ENCODE measurements at places on chromosomes 7 and 10.
A peak's percentile ranks its signal among the peaks of the same experiment; 100 is the strongest.

DNA sequence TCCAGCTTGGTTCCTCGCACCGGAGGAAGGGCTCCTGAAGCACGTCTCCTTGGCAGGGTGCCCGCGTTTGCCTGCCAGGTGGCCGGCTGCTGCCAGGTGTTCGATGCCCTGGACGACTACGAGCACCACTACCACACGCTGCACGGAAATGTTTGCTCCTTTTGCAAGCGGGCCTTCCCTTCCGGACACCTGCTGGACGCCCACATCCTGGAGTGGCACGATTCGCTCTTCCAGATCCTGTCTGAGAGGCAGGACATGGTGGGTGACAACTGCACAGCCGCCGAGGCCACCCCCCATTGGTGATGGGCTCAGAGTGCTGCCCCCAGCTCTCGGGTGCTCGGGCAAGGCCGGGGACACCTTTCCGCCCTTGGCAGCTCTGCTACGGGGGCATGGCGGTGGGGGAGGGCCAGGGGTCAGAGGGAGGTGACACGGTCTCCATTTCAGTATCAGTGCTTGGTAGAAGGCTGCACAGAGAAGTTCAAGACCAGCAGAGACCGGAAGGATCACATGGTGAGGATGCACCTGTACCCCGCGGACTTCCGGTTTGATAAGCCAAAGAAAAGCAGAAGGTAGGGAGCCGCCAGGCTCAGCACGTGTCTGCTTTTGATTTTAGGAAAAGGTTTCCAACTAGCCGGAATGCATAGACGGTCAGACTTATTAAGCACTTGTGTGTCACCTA is 1.1 kb downstream of the ZNF511 start:
- no peak for DNase-seq

DNA sequence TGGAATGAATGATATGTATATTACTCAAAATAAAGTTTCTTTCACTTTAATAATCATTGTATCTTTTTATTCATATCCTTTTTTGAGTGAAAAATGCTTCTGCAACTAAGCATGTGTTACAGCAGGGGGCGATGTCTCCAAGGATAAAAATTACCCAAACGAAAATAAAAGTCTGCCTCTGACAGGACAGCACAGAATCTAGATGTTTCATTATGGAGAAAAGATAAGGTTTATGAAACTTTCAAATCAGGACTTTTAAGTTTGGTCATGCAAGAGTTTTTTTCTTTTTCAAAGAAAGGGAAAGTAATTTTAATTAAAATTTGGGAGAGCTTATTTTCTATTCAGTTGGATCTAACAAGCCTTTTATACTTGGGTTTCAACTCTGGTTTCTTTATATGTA is 48.4 kb downstream of the TES start:
- peak; percentile 71 for DNase-seq

- DNase-seq: no peak
Observed at GRCh38 chr7:2576742-2577491, 18.1 kb downstream of the IQCE start.

GRCh38 chr10:126734015-126734414 is 63.5 kb upstream of the C10orf90 start:
- DNase-seq: no peak

DNA sequence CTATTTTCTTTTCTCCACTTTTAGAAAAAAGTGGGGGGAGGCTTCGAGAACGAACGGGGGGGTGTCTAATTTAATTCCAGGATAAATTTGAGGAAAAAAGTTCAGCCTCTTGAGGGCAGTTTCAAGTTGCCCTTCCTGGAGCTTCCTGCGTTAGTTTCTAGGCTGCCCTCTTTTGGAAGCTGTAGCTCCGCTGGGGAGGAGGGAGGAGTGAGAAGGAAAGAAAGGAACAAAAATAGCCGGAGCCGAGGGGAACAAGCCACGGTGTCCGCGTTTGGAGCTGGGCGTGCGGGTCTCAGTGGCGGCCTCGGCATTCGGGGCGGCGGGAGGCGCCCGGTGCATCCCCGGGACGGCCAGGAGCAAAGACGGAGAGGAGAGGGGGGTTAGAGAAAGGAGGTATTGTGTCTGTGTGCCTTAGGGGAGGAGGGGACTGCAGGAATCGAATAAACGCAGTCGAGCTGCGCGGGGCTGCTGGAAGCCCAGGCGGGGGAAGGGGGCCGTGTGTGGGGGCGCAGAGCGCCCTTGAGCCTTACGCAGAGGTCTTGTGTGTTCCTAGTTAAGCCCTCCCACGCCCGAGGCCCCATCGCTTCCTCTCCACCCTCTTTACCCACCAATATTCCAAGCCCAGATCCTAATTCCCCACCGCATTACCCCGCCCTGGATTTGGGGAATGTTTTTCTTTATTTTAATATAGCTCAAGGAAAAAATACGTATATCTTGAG is 2.0 kb upstream of the TNRC18 start:
- DNase-seq: peak; percentile 85

- no peak for DNase-seq
Observed at GRCh38 chr10:133132473-133133291, 27.3 kb upstream of the KNDC1 start.

GRCh38 chr10:52499281-52499680 is 185.2 kb downstream of the DKK1 start:
- DNase-seq: no peak

DNA sequence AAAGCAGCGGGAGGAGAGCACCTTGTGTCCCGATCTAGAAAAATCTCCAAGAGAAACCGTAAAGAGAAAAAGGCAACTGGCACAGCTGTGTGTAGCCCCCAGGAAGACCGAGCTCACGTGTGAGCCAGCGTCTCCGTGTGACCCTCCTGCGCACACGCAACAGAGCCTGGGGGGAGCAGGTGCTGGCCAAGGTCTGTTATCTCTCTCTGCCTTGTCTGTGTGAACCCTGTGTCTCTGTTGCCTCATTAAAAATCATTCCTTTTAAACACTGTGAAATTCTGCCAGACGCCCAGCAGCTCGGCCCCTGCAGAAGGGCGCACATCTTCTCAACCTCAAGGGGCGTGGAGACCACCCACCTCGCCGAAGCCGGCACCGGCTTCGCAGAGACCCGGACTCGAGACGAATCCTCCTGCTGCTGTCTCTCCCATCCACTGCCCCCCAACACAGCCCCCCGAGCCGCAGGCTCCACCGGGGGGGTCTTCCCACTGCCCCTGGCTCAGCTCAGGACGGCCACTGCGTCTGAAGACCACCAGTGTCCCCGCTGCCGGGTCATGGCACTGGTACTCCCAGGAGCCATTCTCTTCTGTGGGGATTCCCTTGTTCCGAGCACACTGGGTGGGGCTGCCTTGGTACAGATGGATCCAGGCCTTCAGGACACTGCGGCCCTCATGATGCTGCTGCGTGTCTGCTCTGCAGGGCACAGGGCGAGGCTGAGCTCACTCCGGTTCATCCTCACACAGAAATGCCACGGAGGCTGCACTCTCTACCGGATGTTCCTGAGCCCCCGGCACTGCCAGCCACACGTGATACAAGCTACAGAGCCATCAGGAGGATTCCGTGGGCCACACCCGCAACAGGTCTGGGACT is 94.3 kb upstream of the DNAAF5 start:
- DNase-seq: no peak

DNA sequence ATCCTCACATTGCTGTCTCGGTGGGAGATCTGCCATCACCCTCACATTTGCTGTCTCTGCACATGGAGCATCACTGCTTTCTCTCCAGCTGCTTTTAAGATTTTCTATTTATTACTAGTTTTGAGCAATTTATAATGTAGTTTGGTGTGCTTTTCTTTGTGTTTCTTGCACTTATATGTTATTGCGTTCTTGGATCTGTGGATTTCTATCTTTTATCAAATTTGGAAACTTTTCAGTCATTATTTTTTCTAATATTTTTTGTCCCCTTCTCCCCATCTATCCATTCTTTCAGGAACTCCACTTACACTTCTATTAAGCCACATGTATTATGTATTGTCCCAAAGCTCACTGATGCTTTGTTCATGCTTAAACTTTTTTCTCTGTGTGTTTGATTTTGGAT is 108.9 kb downstream of the FOXL3 start:
- no peak for DNase-seq

- DNase-seq: no peak
Observed at GRCh38 chr7:50565977-50566376, 772 bp upstream of the DDC start.

GRCh38 chr10:123643315-123643714 is 22.8 kb upstream of the GPR26 start:
- no peak for DNase-seq

GRCh38 chr7:91352091-91352490 is 87.9 kb downstream of the FZD1 start:
- no peak for DNase-seq

DNA sequence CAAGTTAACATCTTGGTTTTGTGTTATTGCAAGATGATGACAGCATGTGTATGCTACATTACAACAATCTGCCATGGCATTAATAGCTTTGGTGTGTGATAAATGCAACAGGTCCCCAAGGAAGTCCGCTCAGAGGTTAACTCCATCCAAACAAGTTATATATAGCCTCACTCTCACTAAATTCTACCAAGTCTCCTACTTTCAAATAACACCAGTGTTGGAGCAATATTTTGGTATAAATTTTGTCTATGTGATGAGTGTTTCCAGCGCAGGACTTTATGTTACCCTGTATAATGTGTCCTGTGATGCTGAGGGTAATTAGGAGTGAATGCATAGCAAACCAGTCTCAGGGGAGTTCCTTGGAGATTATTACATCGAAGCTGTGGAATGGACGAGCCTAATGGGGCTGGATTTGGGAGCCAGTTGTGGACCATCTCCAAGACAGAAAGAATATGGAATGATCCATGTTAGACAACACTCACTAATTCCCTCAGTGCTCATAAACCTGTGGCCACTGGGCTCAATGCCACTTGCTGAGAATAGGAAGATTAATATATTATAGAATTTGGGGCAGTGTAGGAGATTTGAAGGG is 127.6 kb upstream of the CXCL12 start:
- DNase-seq: no peak

GRCh38 chr10:126391192-126391885 is 3.1 kb upstream of the ADAM12 start:
- no peak for DNase-seq

GRCh38 chr7:26201247-26202018 is at the start of gene CBX3:
Gene CBX3, plus strand, starts transcription at chr7:26201745. Its CDS starts 1,254 bp downstream, at chr7:26202999.
- DNase-seq: peak; percentile 91

DNA sequence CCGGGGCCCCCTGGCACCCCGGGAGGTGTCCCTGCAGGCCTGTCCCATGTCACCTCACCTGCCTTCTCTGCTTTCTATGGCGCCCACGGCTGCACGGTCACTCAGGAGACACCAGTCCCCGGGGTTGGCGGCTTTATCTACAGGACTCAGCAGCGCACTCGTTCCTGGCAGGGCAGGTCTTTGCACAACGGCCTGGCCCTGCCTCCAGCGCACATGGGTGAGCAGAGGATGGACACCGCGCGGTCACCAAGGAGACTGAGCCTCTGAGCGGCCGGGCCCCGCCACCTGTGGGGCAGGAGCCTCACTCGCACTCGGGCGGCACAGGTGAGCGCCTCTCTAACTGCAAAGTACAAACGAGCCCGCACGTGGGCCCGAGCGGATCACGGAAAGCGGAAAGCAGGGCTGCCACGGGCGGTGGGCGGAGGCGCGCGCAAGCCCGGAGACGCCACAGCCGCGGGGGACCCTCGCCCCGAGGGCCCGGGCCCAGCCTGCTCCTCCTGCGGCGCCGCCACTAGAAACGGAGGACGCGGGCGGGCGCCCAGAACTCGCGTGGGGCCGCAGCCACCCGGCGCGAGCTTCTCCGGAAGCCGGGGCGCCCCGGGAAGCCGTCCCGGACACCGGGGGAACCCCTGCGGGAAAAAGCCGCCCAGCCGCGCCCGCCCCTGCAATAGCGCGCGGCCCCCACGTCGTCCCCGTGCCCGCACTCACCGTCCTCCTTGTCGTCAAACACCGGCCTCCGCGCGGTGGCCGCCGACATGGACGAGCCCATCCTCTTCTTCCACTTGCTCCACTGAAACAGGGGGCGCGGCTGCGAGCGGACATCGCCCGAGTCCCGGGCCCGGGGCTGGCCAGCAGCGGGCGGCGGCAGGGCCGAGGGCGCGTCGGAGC is 642 bp downstream of the STK32C start:
- DNase-seq: no peak

- no peak for DNase-seq
Observed at GRCh38 chr7:83060218-83060617, 102.5 kb downstream of the PCLO start.

DNA sequence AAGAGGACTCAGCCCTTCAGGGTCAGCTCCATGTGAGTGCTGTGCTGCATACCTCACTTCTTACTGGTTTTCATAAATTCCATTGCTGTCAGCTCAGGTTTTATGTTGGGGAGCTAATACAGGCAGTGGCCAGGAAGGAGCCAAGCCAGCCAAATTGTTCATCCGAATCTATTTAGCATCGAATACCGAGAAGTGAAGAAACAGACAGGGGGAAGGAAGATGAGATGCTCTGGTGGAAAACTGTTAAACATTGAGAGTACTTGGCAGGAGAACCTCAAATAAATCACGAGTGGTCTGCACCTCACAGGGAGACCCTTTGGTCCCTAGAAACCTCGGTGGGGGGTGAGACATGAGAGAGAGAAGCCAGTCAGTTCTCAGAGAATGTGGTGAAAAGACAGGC is 196.0 kb upstream of the TMEM72 start:
- DNase-seq: no peak

GRCh38 chr7:70053421-70053820 is 455.1 kb downstream of the AUTS2 start:
- no peak for DNase-seq

DNA sequence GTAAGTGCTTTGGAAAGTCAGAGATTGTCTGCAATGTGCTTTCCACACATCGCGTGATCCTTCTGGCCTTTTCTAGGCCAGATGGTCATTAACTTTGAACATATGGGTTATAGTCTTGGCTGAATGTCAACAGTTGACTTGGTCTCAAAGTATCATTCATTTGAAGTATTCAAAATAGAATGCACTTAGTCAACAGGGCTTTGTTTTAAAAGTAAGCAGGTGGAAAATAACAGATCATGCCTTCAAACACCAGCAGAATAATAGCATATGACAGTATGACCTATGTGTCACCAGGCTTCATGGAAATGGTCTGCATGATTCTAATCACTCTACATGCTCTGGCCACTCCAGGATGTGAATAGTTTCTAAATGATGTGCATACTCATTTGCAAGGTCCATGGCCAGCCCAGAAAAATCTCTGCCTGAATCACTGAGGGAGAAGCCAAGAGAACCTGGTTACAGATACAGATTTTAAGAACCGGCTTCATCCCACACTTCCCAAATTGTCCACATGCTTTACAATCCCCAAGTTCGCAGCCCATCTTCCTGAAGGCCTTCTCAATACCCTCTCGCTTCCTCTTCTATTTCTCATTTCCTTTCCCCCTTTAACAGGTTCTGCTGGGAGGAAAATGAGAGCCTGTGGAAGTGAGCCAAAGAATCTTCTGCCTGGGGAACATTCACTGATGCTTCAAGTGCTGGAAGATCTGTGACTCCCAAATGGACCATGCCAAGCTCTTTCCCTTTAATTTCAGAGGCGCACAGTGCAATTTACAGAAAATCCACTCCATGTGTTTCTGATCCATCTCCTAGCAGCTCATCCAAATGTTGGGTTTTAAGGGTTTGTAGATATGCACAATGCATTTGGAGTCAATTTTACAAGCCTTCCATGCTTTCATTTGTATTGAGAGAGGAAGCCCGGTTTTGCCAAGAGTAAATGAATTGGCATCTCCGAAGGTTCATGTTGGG is 122.8 kb upstream of the GDF10 start:
- no peak for DNase-seq
